ENCODE measurements at places on chromosomes 5 and 9.
A peak's percentile ranks its signal among the peaks of the same experiment; 100 is the strongest.

DNA sequence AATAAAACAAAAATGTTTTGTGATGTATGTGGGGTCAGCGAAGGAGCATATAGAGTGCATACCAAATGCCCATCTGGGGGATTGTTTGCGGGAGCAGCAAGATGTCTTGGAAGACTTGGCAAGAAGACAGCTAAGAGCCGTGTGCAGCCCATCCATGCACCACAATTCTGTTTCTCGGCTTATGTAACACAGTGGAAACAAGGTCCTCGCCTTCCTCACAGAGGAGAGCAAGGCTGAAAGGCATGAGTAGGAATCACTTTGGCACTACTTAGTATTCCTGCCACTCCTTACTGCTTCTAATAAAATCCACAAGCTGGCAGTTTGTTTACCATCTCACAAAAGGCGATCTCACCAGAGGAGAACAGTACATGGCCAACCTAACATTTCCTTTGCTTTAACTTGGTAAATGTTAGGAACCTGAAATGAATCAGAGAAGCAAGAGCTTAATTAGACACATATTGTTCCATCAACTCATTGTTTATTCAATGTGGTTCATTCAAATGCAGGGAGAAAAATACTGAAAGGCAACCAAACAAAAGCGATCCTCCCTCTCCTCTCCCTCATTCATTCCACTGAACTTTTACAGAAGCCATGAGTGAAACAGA is 648.1 kb downstream of the ACTL7B start:
- peak; percentile 11 for DNase-seq

- DNase-seq = no peak
These were observed 141.5 kb downstream of the KDM4C start for GRCh38 chr9:6899274-6899673.

GRCh38 chr9:132837501-132838286 is 40.4 kb downstream of the AK8 start:
- DNase-seq = no peak

DNA sequence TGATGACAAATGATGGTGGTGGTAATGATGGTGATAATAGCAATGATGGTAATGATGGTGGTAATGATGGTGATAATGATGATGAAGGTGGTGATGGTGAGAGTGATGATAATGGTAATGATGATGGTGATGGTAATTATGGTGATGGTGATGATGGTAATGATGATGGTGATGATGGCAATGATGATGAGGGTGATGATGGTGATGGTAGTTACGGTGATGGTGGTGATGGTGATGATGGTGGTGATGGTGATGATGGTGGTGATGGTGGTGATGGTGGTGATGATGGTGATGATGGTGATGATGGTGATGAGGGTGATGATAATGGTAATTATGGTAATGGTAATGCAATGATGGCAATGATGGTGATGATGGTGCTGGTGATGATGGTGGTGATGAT is 91.1 kb downstream of the DAP start:
- DNase-seq = no peak

- no peak for DNase-seq
These were observed 12.5 kb downstream of the DNAH5 start for GRCh38 chr5:13932011-13932410.

DNA sequence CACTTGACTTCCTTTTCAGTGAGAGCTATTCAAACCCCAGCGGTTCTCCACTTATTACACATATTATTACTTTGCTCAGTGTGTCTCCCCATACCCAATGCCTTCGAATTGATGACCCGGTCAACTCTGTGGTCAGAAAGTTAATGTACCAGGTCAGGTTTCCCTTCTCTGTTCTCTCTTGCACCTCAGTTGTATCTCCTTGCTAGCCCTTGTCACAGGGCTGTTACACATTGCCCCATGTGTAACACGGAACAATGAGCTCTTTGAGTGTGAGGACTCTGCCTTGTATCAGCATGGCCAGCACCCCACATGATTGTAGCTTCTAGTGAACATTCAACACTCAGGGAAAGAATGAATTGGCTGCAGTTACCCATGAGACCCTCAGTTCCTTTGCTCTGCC is 73.6 kb downstream of the DOCK2 start:
- no peak for DNase-seq

DNA sequence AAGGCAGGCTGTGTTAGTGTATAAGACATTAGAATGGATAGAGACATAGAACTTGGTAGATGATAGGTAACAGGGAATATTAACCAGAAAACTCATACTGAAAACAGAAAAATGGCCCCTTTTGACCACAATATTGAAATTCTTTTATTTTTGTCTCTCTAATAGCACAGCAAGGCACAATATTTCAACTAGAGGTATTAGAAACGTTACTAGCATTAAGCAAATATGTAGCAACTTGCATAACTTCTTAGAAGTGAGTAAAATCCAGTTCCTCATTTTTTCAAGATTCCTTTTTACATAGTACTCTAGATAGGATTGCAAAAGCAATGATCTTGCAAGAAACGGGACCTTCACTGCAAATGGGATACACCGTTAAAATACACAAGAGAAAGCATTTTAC is 102.7 kb upstream of the VCAN start:
- no peak for DNase-seq

DNA sequence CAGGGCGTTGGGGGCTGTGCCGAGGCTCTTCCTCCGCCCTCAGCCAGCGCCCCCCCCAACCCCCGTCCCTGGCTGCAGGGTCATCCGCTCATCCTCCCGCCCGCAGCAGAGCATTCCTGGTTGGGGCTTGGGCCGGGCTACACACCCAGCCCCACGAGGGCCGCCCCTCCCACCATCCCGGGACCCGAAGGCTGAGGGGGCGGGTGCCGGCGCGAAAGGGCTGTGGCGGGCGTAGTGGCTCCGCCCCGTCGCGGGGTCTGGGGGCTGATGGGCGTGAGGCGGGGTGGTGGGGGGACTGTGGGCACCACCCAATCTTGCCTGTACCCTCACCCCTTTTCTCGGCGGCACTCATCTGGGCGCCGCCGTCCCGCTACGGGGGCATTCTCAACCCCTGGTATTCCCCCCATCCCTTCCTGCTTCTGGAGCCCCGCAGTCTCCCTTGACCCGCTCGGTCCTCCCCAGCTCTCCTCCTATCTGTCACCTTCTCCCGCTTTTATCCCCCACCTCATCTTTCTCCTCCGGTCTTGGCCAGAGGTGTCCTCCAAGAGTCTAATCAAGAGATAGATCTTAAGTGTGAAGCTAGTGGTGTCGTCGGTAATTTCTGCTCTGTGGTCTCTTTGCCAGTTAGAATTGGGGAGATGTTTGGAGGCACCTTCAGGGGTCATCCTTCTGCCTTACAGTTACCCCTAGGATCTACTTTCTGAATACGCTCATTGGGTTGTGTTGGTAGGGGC is 1.6 kb downstream of the FER start:
- DNase-seq = peak; percentile 38

GRCh38 chr5:27682600-27682999 is 644.2 kb upstream of the CDH9 start:
- DNase-seq = no peak

DNA sequence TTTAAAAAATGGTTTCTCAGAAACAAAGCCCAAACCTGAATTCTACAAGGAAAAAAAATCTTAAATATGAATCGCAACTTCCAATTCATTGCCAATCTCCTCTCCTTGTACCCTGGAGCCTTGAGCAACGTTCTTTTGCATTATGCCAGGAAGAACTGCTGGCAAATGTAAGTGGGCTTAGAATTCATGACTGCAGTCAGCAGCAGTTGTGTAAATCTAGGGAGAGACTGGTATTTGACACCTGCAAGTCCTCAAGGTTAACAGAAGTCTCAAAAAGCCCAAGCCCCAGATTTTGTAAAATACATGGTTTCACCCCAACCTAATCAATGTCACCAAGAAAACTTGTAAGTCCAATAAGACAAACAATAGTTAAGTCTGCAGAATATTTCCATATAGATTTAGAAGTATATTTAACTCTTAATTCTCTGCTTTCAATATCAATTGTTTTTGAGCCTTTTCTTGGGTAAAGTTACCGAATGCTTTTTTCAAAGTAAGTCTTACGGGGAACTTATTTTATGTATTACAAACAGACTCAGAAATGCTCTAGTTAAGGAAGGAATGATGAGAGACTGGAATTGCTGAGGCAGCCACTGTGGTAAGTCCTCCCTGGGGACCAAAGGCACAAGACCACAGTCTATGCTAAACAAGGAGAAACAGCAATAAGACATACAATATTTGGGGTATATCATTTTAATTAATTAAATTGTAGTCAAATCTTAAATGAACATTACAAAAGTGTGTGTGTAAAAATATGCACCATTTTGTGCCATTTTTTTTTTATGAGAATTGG is 31.3 kb downstream of the ELL2 start:
- DNase-seq = no peak

GRCh38 chr9:16602494-16602893 is 268.0 kb downstream of the BNC2 start:
- DNase-seq = no peak

- DNase-seq = no peak
These were observed 302.0 kb upstream of the RGMB start for GRCh38 chr5:98471458-98471857.

GRCh38 chr5:132202711-132203463 is 24.8 kb downstream of the P4HA2 start:
- DNase-seq = no peak

- DNase-seq = no peak
These were observed 857 bp downstream of the FAM169A start for GRCh38 chr5:74865256-74865803.

- no peak for DNase-seq
These were observed 159.3 kb upstream of the TARS1 start for GRCh38 chr5:33281431-33281843.

DNA sequence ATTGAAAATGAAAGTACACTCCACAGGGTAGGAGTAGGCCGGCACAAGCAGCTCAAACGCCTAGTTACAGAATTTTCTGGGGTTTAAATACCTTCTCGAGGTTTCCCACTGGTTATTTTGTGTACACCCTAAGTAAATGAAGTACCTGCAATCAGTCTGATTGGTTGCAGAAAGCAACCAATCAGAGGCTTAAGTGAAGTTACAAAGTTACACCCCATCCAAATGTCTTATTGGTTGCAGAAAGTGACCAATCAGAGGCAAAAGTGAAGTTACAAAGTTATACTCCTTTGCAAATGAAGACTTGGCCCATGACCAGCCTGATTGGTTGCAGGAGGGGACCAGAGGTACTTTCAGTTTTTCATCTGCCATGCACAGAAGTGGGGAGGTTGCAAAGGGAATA is 33.2 kb upstream of the ERAP2 start:
- DNase-seq = no peak

DNA sequence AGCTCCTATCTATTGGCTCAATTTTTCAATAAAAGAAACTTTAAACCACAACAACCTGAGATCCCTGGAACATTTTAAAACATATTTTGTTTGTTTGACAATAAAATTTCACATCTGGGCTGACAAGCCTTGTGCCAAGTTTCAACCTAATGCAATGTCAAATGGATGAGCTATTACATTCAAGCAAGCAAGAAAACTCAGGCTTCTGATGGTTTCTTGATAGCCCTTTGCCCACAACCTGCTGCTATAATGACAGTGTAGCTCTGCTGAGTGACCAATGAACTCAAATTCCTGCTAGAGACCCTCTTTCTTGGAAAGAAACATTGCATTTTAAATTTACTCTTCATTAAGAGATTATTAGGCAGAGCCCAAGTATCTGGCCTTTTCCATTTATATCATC is 472.9 kb downstream of the ARHGEF28 start:
- DNase-seq = no peak

DNA sequence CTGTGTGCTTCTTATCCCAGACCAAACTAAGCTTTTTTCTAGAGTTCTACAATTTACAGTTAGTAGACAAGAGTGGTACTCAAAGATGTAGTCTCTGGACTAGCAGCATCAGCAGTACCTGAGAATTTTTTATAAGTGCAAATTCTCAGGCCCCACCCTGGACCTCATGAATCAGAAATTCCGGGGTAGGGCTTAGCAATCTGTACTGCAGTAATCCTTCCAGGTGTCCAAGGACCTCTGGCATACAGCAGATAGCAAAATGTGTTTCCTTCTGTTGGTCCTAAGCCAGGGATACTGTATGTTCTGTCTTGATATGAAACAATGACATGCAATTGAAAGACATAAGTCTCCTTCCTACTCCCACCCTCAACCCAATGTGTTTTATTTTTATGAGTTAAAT is 194.3 kb downstream of the MSX2 start:
- no peak for DNase-seq

DNA sequence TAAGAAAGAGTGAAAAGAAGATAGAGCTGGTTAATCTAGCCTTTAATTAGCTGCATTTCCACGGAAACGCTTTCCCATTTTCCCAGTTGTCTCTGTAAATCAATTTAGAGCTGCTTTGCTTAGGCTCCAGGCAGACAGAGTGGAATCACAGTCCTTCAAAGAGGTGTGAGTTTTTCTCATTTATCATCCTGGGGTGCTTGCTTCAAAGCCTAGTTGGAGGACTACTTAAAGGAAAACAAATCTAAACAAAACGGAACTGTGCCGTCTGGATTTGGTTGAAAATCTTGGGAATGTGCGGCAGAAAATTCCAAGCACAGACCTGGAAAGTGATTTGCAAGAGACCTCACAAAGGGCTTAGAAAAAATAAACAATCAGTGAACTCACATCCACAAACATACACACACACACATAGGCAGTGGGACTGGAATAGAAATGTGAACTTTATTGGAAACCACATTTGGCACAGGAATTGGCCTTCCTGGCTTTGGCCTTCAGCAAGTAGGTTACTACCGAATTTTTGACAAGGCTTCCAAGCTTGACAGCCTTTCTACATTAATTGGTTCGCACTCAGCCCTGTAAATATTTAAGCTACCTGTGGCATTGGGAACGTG is 235.2 kb upstream of the SLC24A2 start:
- DNase-seq = no peak

DNA sequence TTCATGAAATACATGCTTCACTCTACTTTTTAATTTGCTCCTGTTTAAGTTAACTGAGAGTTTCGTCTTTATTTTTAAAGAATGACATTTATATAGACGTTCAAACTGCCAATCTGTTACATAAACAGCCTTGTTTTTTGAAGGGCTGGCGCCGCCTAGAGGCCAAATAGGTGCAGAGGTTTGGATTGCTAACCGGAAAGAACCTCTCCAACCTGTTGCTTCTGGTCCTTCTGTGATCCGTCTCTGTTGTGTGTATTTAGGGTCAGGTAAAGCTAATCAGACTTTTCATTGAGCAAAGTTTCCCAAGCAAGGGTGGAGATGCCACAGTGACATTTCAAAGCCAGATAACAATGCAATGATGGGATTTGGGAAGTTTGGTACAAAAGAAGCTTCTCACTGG is 39.5 kb upstream of the GLIS3 start:
- DNase-seq = peak; percentile 88

DNA sequence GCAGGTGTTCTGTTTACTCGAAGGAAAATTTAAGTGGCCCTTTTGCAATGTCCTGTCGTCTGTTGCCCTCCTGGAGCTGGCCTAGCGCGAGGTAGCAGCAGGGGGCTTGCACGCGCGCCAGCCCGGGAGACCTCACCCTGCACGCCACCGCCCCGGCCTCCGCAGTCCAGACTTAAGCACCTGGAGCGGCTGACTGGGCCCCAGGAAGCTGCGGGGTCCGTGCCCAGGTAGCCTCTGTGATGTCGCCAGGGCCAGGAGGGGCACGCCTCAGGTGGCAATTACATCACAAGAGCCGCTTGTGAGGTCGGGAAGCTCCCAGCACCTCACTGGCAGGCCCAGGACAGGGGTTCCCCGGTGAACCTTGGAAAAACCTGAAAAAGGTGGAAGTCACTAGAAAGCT is at the start of gene SAXO1:
Gene SAXO1, minus strand, starts transcription at position 195 of the 400 bp plus-strand sequence. CDS start 301 bp downstream, outside the sequence.
- DNase-seq = no peak

GRCh38 chr5:71880536-71880935 is 161.5 kb downstream of the CARTPT start:
- DNase-seq = no peak

- DNase-seq = no peak
These were observed 89.3 kb downstream of the ZCCHC7 start for GRCh38 chr9:37209431-37210386.

Data from EL (cell line).